ENCODE measurements at places on chromosomes 7 and 10.
A peak's percentile ranks its signal among the peaks of the same experiment; 100 is the strongest.

DNA sequence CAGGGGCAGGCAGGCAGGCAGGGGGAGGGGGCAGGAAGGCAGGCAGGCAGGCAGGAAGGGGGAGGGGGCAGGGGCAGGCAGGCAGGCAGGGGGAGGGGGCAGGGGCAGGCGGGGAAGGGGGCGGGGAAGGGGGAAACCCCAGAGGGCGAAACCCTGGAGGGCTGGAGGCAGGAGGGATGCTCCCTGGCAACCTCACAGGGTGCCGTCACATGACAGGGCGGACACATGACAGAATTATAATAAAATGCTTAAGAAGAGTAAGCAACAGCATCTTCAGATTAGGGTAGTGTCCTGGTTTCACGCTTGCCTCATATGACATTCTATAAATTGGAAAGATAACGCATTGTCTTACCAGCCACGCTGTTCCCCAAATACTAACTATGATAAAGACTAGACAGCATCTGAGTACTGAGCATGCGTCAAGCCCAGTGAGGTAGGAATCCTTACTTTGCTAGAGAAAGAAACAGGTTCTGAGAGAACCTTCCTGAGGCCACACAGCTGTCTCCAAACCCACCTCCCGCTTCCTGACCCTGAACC, 131.6 kb downstream of the DIP2C start:
- no peak for DNase-seq

- peak; percentile 12 for DNase-seq
Measured at GRCh38 chr10:105183536-105183935, 542.4 kb downstream of the SORCS3 start.

- peak; percentile 61 for DNase-seq
Measured at GRCh38 chr7:8201846-8202441, 60.0 kb downstream of the ICA1 start.

DNA sequence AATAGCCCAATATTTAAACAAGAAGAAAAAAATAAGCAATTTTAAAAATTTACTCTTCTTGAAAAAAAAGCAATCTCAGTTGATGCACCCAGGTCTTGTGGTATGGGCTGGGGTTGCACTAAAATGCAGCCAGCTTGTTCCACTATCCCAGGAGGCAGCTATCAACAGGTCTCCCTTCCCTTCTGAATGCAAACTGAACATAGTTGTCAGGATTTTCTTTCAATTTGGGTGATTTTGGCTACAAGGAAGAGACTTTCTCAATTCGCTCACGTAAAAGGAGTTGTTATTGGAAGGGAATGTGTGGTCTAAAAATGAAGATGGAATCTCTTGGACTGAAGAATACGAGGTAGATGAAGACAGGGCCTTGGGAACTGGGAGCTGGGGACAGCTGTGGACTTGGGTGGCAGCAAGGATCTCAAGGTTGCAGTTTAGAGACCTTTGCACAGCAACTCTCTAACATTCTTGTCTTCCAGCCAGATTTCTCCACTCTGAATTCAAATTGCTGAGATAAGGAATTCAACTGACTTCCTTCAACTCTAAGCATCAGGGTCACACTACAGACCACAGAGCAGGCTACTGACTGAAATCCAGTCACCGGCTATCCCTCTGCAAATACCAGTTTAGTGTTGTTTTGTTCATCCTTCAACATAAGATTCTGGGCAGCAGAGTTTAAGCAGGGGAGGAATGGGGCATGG, 3.1 kb upstream of the TMEM26 start:
- no peak for DNase-seq

DNA sequence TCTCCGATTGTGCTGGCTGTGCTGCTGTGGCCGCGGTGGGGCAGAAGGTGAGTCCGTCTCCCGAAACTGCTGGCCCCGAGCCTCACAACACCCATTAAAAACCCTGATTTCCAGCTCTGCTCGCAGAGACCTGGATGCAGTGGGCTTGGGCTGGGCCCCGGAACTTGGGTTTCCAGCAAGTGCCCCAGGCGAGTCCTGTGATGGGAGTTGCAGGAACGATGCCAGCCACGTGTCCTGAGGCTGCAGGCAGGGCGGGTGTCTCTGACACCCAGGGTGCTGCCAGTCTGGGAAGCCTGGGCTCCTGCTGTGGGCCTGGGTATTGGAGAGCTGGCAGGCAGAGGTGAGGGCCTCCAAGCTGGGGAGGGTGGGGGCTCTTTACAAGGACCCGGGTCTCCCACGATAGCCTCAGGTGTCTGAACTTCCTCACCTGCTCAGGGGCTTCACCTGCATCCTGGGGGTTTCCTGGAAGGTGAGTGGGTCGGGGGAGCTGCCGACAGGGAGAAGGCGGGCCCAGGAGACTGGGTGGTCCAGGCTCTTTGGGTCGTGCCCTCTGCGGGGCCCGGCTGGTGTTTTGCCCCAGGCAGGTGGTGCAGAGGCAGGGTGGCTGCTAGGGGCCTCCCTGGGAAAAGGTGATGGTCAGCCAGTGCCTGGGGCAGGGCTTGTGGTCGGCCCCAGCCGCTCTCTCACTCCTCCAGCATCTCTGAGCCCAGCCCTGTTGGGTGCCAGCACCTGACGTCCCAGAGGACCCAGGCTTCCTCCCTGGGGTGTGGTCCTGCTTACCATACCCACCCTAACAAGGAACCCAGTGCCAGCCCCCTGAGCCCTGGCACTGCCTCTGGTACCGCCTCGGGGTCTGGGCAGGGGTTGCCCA, 180.3 kb downstream of the DNAJB6 start:
- DNase-seq, result no peak

DNA sequence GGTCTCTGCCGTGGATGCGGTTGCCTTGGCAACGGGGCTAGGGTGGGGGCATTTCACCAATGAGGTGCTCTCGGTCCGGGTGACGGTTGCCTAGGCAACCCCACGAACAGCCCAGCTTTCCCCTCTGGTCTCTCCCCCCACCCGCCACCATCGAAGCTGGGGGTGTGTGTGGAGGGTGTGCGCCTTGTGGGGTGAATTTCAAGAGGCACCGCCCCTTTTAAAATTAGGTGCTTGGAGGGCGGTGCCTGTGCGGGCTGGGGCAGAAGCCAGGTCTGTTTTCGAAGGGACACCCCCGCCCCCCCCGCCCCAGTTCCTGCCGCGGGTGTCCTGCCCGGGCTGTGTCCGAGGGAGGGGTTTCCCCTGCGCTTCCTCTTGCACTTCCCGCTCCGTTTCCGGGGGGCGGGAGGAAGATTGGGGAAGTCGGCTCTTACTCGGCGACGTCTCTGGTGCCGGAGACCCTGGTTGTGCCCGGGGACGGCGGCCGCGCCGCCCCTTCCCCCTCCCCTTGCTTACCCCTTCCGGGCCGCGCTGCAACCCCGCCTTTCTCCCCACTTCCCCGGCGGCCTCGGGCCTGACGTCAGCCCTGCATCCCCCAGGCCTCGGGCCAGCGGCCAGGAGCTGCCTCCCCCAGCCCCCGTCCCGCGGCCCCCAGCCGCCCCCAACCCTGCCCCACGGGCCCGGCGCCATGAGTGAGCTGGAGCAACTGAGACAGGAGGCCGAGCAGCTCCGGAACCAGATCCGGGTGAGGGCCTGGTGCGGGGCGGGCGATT, 2.2 kb downstream of the GNB2 start:
- DNase-seq, result peak; percentile 93

DNA sequence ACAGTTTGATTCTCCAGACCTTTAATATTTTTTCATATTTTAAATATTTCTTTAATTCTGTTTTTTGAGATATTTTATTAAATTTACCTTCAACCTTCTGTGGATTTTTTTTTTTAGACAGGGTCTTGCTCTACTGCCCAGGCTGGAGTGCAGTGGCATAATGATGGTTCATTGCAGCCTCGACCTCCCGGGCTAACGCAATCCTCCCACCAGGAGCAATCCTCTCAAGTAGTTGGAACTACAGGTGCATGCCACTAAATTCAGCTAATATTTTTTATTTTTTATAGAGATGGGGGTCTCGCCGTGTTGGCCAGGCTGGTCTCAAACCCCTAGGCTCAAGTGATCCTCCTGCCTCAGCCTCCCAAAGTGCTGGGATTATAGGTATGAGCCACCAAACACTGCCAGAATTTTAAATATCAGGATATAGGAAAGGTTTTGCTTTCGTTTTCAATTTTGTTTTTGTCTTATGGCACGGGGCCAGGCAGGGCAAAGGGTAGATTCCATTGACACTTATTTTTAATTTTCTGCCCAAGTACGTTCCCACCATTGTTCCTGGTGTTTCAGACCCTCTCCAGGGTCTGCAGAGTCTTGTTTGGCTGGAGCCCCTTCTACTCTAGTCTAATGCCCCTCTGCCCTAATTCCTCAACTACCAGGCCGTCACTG, 1.2 kb downstream of the TACC2 start:
- DNase-seq, result no peak

DNA sequence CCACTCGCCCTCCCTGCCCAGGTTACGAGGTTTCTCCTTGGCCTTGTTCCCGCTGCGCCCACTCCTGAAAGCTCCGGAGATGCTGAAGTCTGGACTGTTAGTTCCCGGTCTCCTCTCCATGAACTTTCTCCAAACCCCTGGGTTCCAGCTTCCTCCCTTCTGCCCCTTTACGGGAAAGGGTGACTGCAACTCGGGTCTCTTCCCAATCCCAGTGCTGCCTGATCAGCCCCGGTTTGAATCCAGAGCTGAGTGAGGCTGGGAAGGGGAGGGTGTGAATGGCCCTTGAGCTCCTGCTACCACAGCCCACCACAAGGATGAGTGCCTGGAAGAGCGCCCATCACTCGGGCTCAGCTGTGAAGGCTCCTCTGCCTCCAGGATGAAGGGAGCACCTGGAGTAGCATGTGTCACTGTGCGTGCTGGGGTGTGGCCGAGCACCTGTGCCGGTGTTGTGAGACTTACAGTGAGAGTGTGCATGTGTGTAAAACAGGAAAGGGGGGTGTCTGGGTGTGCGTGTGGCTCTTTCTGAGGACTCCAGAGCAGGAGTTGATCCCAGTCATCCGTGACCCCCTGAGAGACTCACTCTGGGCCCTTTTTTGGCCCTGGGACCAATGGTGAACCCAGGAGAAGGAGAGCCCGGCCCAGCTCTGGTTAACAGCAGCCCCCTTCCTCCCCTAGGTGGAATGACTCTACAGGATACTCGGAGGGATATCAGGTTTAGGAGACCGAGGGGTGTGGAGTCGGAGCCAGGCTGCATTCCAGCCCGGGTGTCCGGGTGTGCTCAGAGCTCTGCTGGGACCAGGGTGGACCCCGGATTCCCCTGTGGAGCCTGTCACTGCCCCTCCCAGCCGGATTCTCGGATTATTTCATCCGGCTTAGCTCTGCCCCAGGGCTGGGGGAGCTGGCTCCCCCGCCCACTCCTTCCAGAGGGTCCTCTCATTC, 1.1 kb upstream of the ZNF467 start:
- DNase-seq, result peak; percentile 39

GRCh38 chr10:103540722-103541121, 47.2 kb downstream of the NEURL1 start:
- DNase-seq, result no peak

DNA sequence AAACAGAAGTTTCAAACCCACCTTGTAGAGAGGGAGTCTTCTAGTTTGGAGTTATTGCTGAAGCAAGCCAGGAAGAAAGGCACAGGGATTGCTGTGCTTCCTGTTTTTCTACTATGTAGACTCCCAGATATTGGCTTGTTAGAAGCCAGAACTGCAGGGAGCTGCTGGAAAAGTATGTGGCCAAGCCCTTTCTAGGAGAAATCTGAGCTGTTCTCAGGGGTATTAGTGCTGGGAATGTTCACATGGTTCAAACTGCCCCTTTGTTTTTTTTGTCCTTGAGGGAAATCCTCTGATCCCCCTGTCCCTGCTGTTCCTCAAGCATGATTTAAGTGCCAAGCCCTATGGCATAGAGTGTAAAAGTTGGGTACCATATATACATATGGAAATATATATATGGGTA, 184.0 kb downstream of the CCDC7 start:
- no peak for DNase-seq

- DNase-seq, result no peak
Measured at GRCh38 chr10:130627346-130628045, 491.3 kb downstream of the GLRX3 start.

DNA sequence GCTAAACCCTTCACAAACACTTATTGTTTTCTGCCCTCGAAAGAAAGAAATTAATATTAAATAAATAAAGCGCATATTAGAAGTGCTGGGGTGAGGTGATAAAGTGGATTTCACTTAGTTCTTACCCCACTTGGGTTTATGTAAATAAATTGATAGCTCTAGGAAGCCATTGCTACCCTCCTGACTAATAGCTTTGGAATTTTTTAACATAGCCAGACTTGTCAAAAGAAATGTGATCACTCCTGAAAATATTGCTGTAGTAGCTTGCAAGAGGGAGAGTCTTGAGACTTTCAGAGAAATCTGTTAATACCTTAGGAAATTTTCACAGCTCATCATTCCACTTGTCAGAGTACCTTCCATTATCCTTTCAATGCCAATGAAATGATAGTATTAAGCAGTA, 7.6 kb downstream of the ARL5B start:
- no peak for DNase-seq

- no peak for DNase-seq
Measured at GRCh38 chr7:50356945-50357268, 52.4 kb downstream of the IKZF1 start.

- DNase-seq, result peak; percentile 82
Measured at GRCh38 chr10:48879451-48879850, 60.2 kb downstream of the LRRC18 start.

DNA sequence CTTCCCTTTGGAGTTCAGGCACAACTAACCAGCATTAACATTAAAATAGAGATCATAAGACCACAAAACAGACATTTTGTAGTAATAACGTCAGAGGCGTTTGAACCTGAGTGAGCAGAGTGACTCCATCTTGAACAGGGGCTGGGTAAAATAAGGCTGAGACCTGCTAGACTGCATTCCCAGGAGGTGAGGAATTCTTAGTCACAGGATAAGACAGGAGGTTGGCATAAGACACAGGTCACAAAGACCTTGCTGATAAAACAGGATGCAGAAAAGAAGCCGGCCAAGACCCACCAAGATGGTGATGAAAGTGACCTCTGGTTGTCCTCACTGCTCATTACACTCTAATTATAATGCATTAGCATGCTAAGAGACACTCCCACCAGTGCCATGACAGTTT, 493.2 kb upstream of the AUTS2 start:
- DNase-seq, result no peak

- no peak for DNase-seq
Measured at GRCh38 chr7:70595755-70596597, 536.0 kb upstream of the GALNT17 start.

DNA sequence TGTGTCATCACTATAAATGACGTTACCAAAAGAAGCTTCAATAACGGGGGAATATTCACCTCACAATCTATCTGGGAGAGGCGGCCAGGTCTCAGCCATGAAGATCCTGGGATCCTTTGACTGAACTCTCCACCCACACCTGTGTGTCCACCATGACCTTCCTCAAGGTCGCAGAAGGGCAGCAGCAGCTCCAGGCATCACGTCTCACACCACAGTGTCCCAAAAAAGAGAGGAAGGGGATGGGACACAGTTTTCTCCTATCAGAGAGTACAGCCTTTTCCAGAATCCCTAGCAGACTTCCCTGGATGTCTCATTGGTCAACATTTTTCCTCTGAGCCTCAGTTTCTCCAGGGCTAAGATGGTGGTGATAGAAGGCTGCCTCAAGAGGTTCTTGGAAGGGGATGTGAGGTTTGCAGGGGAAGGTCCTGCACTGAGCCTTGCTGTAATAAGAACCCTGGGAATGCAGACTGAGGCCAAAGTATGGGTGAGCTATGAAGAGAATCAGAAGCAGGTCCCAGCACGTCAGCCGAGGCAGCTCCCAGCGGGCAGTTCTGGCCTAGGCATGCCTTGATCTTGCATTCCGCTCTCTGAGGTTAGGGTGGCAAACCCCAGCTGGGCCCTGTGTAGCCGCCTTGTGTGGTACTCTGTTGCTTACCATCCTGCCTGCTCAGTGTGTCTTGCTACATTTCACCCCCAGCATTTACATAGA, 63.8 kb downstream of the COL26A1 start:
- no peak for DNase-seq

Data from G401 (cell line).